ENCODE measurements at places on chromosomes 5 and 9. TPM values are rescaled to one million over a fixed set of nuclear protein-coding genes. Genes with fewer than 3 reads are reported as not detected.

SCGB3A1 gene
- total RNA-seq = 119 TPM

AHRR gene
- 8.8 TPM for total RNA-seq

CTSV gene
- total RNA-seq = 0.43 TPM

GRCh38 chr9:109317979-109318741, 2.7 kb downstream of the EPB41L4B start:
- no peak for DNase-seq

DNA sequence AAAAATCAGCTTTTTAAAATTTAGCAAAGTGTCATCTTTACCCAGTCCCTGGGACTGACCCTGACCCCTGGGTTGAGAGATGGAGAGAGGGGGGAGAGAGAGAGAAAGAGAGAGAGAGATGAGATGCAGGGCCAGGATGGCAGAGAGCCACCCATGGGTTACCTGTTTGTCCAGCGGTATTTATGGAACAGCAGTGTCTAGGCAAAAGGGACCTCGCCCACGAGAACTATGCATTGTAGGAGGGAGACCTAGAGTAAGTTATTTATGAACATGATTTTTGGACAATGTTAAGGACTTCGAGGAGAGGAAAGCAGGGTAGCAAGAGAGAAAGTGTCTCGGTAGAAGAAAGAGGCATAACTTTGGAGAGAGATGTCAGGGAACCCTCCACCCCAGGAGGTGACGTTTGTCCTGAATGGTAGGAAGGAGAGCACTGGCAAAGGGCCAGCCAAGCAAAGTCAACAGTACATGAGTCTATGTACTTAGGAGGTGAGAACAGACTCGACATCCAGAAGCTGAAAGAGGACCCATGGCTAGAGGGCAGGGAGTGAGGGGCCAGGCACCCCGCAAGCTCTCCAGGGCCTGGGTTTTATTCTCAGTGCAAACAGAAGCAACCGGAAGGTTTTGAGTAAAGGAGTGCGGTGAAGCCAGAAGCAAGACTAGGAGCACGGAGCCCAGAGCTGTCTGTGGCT, 30.5 kb upstream of the MSX2 start:
- DNase-seq = peak; percentile 37
